Effector memory CD4-positive, alpha-beta T cell (primary cell): ENCODE measurements at places on chromosomes 5 and 9.

DNA sequence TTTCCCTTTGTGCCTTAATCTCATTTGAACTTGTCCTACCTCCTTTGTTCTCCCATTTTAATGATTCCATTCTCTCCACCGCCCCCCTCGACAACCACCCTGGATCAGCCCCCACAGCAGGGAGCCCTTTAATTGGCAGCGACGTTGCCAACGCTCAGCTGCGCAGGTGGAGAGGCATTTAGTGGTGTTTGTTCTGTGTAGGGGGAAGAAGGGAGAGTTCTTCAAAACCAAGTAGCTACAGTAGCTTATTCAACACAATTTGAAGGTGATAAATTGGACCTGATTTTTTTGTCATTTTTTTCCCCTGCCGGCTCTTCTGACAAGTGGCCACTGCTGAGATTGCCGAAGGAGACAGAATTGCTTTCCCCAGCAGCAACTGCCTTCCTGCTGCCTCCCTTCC is 499.1 kb downstream of the CDK5RAP2 start:
- DNase-seq = no peak

- DNase-seq = no peak
Observed at GRCh38 chr9:121260457-121261106, 7.4 kb upstream of the GSN start.

- DNase-seq = no peak
Observed at GRCh38 chr5:170638454-170639220, 134.8 kb downstream of the KCNIP1 start.

- no peak for DNase-seq
Observed at GRCh38 chr9:127803507-127804352, 1.0 kb downstream of the FPGS start.

DNA sequence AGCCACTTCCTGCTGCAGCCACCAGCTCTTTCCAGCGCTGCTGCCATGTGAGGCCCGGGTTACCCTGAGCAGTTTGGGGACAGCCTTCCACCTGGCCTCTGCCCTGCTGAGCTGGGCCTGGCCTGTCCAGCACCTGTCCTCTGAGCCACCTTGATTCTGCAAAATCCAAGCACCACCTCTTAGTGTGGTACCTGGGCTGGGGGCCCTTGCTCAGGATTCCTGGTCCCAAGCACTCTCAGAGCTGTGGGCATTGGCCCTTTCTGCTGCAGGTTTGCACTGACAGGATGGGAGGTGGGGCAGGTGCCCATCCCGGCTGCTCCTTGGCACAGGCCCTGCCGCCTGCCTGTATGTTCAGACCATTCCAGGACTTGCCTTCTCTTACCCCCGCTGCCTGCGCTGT is 309.2 kb upstream of the IRX4 start:
- no peak for DNase-seq

- no peak for DNase-seq
Observed at GRCh38 chr9:75979362-75979761, 88.9 kb downstream of the PCSK5 start.

GRCh38 chr5:124806373-124807077 is 60.1 kb upstream of the ZNF608 start:
- DNase-seq = no peak

GRCh38 chr5:80082731-80083100 is 47.6 kb downstream of the THBS4 start:
- DNase-seq = no peak

DNA sequence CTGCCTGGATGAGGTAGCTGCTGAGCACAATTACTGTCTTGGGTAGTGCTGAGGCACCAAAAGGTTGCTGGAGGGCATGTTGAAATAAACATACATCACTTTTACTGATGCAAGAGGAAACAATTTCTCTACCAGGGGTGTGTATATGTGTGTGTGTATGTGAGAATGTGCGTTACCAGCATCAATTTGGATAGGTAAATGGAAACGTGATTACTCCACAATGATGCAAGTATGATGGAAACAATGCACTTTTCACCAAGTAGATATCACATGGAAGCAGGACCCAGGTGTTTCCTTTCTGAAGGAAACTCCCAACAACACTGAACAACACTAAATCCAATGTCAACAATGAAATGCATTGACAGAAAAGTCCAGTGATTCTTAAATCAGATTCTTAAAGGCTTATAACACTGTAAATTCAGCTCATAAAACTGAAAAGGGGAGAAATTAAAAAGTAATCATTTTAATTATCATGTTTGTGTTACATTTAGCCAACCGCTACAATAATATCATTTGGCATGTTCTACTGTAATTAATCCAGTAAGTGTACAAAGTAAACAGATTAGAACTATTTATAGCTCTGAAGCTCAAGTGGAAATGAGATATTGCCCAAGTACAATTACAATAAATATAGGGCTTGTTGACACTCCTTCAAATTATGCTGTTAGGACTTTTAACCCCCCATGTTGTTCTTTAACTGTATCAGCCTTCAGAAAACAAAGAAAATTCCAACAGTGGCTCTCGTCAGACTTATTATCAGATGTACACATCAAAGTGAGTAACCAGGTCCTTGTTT is 25.3 kb downstream of the YIPF5 start:
- no peak for DNase-seq

DNA sequence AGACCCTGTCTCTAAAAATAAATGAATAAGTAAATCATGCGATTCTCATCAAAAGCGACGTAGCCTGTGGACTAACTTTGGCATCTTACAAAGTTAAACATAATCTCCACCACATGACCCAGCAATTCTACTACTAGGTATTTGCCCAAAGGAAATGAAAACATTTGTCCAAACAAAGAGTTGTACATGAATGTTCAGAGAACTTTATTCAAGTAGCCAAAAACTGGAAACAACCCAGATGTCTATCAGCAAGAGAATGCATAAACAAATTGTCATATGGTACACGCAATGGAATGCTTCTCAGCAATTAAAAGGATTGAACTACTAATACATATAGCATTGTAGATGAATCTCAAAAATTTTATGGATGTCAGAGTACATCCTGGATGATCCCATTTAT is 82.6 kb downstream of the ADRB2 start:
- DNase-seq = no peak

DNA sequence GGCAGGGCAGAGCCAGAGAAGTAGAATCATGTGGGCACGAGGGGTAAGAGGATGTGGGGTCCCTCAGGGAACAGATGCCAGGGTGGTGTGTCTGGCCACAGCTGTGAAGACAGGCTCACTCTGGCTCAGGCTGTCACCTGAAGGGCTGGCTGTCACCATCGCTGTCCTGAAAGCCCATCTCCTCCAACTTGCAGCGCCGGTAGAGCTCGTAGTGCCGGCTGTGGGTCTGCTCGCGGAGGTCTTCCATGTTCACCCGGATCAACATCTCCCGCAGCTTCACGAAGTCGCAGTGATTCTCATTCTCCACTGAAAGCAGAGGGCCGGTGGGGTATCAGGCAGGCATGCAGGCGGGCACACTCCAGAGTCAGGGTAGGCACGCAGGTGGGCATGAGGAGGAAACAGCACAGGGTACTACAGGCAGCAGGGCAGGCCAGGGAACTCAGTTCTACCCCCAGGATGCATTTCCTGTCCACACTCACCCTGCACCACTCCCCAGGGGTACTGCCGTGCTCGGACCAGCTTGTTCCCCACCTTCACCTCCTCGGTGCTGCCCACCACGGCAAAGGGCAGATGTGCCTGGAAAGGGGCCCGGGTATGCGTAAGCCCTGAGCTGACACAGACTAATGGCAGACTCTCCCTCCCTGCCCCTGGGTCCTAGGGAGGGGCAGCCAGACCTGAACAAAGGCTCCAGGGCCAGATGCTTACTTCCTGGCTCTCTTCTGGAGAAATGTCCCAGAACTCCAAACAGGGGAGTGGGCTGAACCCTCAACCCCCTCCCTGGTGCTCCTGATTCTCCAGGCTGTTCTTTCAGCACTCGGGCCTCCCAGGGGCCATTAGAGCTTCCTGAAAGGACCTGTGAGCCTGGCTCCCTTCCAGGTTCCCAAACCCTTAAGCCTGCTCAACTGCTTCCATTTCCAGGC is 14.4 kb downstream of the CCNI2 start:
- DNase-seq = no peak

- no peak for DNase-seq
Observed at GRCh38 chr5:119336845-119337580, 18.8 kb upstream of the TNFAIP8 start.

DNA sequence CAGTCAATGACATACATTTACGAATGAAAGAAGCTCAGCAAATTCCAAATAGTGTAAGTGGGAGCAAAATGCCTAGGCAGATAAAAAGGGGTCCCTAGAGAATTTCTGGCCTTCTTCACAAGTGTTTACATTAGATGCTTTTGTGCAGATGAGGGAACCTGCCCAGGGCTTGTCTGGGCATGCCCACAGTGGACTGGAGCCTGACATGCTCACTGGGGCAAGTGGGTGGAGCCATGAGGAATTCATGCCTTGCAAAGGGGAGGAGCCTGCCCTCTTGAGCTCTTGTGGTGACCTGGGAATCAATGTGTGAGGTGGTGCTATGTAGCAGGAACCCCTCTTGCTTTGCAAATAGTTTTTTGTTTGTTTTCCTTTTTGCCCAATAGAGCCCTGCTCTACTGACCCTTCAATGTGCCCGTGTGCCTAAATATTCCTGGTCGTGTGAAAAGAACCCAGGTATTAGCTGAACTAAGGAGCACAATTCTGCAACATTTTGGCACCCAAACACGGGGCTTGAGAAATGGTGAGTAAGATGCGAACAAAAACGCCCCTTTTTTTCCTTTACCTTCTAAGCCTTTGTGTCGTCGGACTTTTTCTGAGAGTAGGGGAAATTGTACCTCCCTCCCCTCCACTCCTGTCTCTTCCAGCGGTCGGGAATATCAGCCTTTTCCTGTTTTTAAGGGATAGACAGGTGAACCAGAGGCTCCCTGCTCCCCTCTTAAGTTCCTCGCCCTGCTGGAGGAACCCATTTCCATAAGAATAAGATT is 433.8 kb upstream of the CDH9 start:
- DNase-seq = no peak

DNA sequence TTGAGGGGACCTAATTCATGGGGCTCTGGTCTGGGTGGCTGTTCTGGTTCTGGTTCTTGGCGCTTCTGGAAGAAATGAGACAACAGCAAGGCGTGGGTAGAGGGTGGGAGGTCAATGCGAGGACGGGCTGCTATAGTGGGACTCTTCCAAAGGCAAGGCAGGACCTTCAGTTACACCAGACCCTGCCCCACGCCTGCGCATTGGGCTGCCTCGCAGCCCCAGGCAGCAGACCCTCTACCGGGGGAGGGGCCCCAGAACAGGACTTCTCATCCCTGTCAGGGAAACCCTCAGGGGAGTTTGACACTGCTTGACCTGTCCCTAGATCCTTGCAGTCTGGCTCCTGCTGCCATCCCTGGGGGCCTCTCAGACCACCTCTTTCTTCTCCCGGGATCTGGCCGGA is 18.5 kb downstream of the CCDC69 start:
- no peak for DNase-seq
